GM19239 (cell line): ENCODE measurements at places on chromosomes 5 and 9.

DNA sequence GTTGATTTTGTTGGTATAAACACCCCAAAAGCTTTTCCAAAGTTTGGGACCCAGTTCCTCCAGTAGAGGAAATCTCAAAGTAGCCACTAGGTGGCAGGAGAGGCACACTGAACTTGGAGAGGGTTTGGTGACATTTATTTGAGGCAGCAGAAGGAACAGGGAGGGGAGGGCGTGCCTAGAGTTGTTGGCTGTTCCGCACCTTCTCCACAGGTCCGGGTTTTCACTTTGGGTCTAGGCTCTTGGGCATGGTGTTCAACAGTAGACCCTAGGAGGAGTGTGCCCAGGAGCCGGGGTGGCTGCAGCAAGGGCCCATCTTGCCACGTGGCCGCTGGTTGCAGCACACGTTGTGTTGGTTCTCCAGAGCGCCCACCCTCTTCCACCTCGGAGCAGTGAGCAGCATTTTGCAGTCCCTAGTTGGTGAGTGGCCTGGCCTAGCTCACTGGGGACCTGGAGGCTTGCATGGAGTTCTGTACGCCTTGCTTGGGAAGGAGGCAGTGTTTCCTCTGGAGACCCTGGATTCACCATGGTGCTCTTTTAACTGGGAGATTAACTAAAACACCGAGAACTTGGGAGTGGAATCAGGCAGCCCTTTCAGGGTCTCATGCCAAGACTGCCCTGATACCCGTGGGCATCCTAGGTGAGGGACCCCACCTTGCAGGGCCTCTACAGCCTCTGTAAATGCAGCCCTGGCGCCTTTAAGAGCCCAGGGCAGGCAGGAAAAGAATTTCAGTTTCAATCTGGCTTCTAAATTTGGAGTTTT, 28.2 kb downstream of the PTPA start:
- DNase-seq = peak; percentile 78

DNA sequence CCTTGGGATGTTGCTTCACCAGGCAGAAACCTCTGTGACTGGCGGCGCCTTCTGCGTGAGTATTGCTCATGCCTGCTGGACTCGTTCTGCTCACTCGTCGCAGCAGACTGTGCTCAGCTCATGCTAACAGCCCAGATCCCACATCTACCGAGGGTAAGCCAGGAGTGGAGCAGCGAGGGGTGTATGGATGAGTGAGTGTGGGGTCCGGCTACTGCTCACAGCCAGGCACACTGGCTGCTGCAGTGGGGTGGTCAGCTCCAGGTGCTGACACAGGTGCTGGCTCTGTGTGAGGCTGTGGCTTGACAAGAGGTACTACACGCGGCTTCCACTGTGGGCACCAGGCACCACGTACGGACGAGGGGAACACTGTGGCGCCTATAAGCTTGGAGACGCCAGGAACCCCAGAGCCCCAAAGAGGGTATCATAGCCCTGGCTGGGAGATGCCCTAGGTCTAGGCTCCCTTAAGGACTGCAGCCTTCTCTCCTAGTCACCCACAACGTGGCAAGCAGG, 47.7 kb upstream of the CDH12 start:
- DNase-seq = no peak

DNA sequence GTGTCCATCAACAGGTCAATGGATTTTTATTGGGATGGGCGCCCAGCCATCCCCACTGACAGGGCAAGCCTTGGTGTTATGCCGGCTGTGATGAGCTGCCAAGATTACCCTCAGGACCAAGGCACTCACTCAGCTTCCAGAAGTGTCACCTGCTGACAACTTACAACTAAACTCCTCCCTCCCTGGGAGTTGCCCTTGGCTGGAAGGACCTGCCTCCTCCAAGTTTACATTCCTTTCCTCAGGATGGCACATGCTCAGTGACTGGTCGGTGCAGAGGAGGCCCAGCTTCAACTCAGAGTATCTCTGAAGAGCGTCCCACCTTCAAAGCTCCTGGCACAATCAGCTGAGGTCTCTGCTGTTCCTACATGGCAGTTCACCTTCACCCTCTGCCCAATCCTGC, 52.5 kb upstream of the ZBTB43 start:
- DNase-seq = no peak

DNA sequence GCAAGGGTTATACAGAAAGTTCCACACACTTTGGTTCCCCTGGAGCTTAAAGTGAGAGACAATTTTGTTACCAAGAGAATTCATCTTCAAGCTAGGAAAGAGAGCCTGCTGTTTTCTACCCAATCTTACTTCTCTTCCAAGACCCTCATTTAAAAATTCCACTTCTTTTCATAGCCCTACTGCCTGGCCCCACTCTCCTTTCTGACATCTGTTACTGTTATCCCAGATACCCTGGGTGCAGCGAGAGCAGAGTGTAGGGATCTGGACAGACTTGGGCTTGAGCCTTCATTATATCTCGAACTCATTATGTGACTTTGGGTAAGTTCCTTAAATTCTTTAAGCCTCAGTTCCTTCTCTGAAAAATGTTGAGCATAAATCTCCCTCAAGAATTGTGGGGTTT, 263.1 kb downstream of the ASTN2 start:
- no peak for DNase-seq

DNA sequence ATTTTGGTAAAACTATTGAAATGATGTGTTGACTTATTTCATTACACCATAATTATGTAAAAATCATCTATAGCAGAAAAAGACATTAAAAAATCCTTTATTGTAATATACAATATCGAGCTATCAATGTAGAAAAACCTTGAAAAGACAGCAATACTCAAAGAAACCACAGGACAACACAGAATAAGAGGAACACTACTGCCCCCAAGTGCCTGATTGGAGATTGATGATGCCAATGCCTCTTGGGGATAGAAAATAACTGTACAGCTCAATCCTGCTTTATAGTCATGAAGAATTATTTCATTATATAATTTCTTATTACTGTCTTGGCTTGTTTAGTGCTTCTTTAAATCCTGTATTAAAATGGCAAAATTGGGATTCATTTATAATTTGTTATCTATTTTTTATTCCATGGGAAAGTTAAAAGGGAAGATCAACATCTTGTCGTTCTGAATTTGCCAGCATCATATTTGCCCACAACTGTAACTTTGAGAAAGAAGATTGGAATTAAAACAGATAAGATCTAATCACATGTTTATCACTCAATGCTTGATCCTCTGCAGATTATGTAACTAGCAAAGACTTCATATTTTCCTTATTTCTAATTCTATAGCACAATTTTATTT, 337.5 kb downstream of the CDH9 start:
- DNase-seq = no peak

GRCh38 chr9:14530366-14530765, 162.9 kb downstream of the ZDHHC21 start:
- no peak for DNase-seq

DNA sequence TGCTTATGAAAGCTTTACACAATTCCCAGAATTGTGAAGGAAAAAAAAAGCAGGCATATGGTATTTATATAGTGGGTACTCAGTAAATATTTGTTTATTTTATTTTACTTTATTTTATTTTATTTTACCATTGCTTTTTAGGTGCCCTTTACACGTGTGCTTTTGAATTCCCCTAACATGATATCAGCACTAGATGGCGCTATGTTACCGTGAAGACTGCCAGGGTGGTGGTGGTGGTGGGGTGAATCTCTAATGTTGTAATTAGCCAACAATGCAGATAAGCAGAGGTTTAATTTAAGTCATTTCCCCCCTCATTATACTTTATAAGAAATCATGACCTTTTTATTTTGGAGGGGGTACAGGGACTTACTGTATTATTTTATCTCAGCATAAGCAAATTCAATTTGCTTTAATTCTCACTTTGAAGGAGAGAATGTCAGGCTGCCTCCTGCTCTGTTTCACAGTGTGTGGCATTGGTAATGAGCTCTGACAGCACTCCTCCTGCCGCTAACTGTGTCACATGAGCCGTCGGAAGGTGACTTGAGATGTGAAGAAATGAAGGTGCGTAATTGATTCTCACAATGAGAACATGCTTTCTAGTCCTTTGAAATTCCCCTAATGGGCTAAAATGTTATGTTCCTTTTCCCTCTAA, 165.6 kb downstream of the YTHDC2 start:
- DNase-seq = peak; percentile 2

- no peak for DNase-seq
Observed at GRCh38 chr9:136511670-136512592, 29.1 kb upstream of the SEC16A start.

GRCh38 chr5:94045839-94046782, 304.7 kb upstream of the POU5F2 start:
- DNase-seq = no peak

GRCh38 chr9:98559561-98559960, 149.2 kb downstream of the GABBR2 start:
- DNase-seq = no peak

DNA sequence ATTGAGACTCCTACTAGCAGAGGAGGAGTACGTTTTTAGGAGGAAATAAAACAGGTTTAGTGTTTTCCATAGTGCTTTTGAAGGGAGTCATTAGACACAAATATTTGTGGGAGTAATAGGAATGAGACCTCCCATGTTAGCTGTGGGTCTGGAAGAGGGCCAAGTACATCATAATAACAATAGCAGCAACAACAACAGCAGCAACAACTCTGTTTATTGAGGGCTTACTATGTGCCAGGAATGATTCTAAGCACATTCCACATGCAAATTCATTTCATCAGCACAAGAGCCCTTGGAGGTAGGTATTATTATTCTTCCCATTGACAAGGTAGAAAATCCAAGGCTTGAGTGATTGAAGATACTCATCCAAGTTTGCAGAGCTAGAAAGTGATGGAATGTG, 384.2 kb upstream of the RPS23 start:
- DNase-seq = no peak

- no peak for DNase-seq
Observed at GRCh38 chr5:119966028-119966427, 336.7 kb downstream of the FAM170A start.

GRCh38 chr9:75881761-75882160, 8.7 kb upstream of the PCSK5 start:
- DNase-seq = no peak

DNA sequence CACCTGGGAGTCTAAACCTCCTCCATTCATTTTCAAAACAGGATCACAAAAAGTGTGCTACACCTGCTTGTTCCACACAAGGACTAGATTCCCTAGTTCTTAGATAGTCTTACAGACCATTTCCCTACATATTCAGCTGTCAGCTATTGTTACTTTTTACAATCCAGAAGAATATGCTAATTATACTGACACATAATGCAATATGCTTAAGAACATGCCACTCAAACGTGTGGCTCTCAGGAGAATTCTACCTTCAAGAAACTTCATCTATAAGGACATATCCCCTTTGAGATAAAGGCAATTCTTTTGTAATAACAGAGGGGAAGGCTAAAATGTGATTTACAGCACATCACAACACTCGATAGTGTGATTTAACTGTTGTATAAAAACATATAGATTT, 456.1 kb upstream of the ARRDC3 start:
- no peak for DNase-seq
